ENCODE measurements at places on chromosomes 2 and 18. TPM values are rescaled to one million over a fixed set of nuclear protein-coding genes. Genes with fewer than 3 reads are reported as not detected.
A peak's percentile ranks its signal among the peaks of the same experiment; 100 is the strongest.

Gene MRPL53
- total RNA-seq = 5.2 TPM

Gene NCK2
- total RNA-seq = 25.8 TPM

Gene COQ10B
- total RNA-seq = 64.2 TPM

Gene PRSS56
- not detected for total RNA-seq

Gene ADRA2B
- total RNA-seq = not detected

Gene MC5R
- not detected for total RNA-seq

Gene DAW1
- 1.4 TPM for total RNA-seq

Gene ANKRD30B
- not detected for total RNA-seq

Gene ALPP
- total RNA-seq = not detected

Gene TMBIM1
- total RNA-seq = 78.6 TPM

Gene NEU4
- total RNA-seq = not detected

- no peak overlapping the region for H3K4me3 ChIP-seq
- H3K36me3 ChIP-seq = no peaks in the 10 kb centered on the region
- H3K4me1 ChIP-seq = peaks cover 5% of the 10 kb centered on the region
- H3K27ac ChIP-seq = no peak overlapping the region
- DNase-seq = no peak
- H3K27me3 ChIP-seq = no peaks in the 10 kb centered on the region
These were observed 7.8 kb downstream of the CDK15 start for GRCh38 chr2:201813996-201814760.

- H3K27me3 ChIP-seq = no peaks in the 10 kb centered on the region
- H3K4me1 ChIP-seq = peaks cover 16% of the 10 kb centered on the region
- DNase-seq = peak; percentile 76
- H3K36me3 ChIP-seq = peaks cover 19% of the 10 kb centered on the region
These were observed 1.0 kb upstream of the TUBB6 start for GRCh38 chr18:12306752-12307700.

GRCh38 chr2:47070920-47071824 is 83.9 kb downstream of the STPG4 start:
- H3K4me3 ChIP-seq = no peak overlapping the region
- H3K36me3 ChIP-seq = peaks cover 9% of the 10 kb centered on the region

DNA sequence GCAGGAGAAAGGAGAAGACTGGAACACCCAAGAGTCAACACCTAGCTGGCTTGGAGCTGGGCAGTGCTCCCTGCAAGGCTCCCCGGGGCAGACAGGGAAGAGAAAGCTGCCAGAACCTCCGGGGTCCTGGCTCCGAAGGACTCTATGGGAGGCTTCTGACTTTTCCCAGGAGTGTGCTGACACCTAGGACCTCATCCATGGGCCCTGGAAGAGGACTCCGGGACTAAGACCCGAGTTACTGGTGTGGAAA is 37.8 kb upstream of the ATP6V1B1 start:
- H3K4me3 ChIP-seq = no peak overlapping the region
- H3K36me3 ChIP-seq = no peaks in the 10 kb centered on the region
- peaks cover 72% of the 10 kb centered on the region for H3K27me3 ChIP-seq

- H3K36me3 ChIP-seq = no peaks in the 10 kb centered on the region
- H3K27ac ChIP-seq = no peak overlapping the region
- no peak overlapping the region for H3K4me3 ChIP-seq
- DNase-seq = no peak
- no peaks in the 10 kb centered on the region for H3K27me3 ChIP-seq
- H3K4me1 ChIP-seq = 0 out of 2 replicates have a peak, but pooled peaks cover 1% of the 10 kb centered on the region
These were observed 70.0 kb downstream of the AP1S3 start for GRCh38 chr2:223767341-223767740.

DNA sequence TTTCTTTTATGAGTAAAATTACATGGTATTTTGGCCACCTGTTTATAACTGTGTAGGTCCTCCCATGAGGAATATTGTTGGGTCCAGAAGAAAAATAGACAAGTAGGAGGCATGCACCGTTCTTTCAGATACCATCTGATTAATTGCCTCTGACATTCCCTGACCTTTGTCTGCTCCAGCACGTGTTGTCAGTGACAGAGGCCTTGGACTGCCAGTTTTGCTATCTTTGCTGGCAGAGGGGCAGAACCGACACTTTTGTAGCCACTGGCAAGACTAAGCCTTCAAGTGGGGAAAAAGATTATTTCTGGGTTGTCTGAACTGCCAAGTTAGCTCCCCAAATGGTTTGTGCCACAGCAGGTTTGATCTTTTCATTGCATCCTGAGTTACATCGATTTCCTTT is 276.9 kb downstream of the CAMKMT start:
- DNase-seq = no peak
- H3K27ac ChIP-seq = no peak overlapping the region
- H3K36me3 ChIP-seq = no peaks in the 10 kb centered on the region

DNA sequence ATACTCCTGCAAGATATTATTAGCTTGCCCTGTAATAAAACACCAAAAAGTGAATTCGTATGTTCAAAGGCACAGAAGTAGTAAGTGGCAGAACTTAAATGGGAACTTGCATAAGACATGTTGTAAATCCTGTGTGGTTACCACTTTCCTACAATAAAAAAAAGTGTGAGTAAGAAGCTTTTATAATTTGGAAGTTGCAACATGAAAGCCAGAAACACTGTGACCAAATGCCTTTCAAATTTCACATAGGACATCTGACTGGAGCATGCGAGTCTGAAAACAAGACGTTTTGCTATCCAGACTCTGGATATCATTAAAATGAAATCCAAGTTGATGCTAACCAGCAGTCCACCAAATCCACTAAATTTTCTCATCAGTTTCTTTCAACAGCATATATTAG is 886.2 kb upstream of the NRXN1 start:
- H3K36me3 ChIP-seq = no peaks in the 10 kb centered on the region
- no peaks in the 10 kb centered on the region for H3K27me3 ChIP-seq
- H3K4me1 ChIP-seq = no peaks in the 10 kb centered on the region
- peak; percentile 6 for DNase-seq

GRCh38 chr2:209260281-209260680 is 163.6 kb upstream of the MAP2 start:
- H3K4me1 ChIP-seq = no peaks in the 10 kb centered on the region
- no peaks in the 10 kb centered on the region for H3K36me3 ChIP-seq
- H3K27me3 ChIP-seq = no peaks in the 10 kb centered on the region
- DNase-seq = no peak
- H3K27ac ChIP-seq = no peak overlapping the region
- no peak overlapping the region for H3K4me3 ChIP-seq

GRCh38 chr2:102021779-102022178 is 30.0 kb downstream of the IL1R2 start:
- H3K4me1 ChIP-seq = peaks cover 11% of the 10 kb centered on the region
- H3K27ac ChIP-seq = no peak overlapping the region
- no peak for DNase-seq
- H3K4me3 ChIP-seq = no peak overlapping the region

DNA sequence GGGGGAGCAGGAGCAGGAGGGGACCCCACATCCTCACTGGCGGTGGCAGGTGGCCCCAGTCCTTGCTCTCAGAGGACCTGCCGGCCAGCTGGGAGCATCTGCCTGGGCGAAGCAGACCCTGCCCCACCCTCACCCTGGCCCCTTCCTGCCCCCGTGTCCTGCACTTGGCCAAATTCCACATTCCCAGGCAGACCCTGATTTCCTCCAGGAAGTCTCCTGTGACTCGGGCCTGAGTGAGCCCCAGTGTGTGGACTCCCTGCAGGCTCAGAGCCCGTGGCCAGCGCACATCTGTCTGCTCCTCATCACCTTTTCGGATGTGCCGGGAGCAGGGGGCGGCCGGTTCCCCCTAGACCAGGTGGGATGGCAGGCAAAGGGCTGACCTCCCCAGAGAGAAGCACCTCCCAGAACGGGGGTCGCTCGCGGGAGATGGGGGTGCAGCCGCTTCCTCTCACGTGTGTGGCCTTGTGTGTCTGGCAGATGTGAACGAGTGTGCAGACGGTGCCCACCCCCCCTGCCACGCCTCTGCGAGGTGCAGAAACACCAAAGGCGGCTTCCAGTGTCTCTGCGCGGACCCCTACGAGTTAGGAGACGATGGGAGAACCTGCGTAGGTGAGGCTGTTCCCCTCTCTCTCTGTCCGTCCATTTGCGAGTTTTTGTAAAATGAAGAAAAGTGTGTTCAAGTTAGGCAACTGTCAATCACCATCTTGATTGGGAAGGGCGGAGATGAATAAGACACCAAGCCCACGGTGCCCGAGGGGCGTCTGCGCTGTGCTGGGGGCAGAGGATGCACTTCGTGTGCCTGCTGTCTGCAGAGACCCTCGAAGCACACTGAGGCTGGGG is 90.4 kb downstream of the TPO start:
- no peak overlapping the region for H3K4me3 ChIP-seq
- H3K27ac ChIP-seq = no peak overlapping the region
- DNase-seq = no peak
- no peaks in the 10 kb centered on the region for H3K4me1 ChIP-seq

GRCh38 chr18:61637905-61638595 is 254.8 kb downstream of the RNF152 start:
- no peaks in the 10 kb centered on the region for H3K36me3 ChIP-seq
- H3K27ac ChIP-seq = no peak overlapping the region
- H3K4me1 ChIP-seq = peaks cover 14% of the 10 kb centered on the region
- no peak for DNase-seq
- H3K4me3 ChIP-seq = no peak overlapping the region

DNA sequence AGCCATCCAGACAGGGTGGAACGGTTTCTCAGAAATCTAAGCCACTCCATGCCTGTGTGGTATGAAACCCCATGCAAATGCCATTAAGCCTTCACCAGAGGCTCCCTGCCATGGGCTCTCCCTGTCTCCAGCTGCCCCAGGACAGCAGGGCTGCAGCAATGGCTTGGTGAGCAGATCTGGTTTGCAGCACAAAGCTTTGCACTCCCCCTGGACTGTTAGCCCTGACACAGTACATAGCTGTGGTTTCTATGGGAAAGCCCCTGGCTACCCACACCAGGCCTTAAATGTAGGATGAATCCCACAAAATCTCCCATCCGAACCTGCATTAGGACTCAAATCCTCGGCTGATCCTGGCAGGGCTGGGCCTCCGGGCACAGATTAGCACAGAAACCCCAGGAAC is 291.6 kb downstream of the TNS1 start:
- H3K27me3 ChIP-seq = no peaks in the 10 kb centered on the region
- H3K36me3 ChIP-seq = no peaks in the 10 kb centered on the region
- no peak overlapping the region for H3K4me3 ChIP-seq
- H3K27ac ChIP-seq = peak overlapping the region; percentile 28
- H3K4me1 ChIP-seq = peaks cover 43% of the 10 kb centered on the region

- H3K4me3 ChIP-seq = no peak overlapping the region
- DNase-seq = no peak
- H3K27ac ChIP-seq = no peak overlapping the region
- H3K4me1 ChIP-seq = no peaks in the 10 kb centered on the region
- no peaks in the 10 kb centered on the region for H3K27me3 ChIP-seq
- peaks cover 2% of the 10 kb centered on the region for H3K36me3 ChIP-seq
These were observed 13.6 kb upstream of the IRS1 start for GRCh38 chr2:226813148-226813701.

- H3K36me3 ChIP-seq = no peaks in the 10 kb centered on the region
- no peak for DNase-seq
- no peaks in the 10 kb centered on the region for H3K27me3 ChIP-seq
- H3K4me1 ChIP-seq = no peaks in the 10 kb centered on the region
These were observed 41.9 kb upstream of the ITPRID2 start for GRCh38 chr2:181849601-181850000.

- no peaks in the 10 kb centered on the region for H3K36me3 ChIP-seq
- H3K4me1 ChIP-seq = no peaks in the 10 kb centered on the region
- H3K27me3 ChIP-seq = no peaks in the 10 kb centered on the region
- no peak for DNase-seq
- no peak overlapping the region for H3K4me3 ChIP-seq
These were observed 141.2 kb downstream of the TAF4B start for GRCh38 chr18:26367425-26367824.

- H3K27ac ChIP-seq = no peak overlapping the region
- no peaks in the 10 kb centered on the region for H3K27me3 ChIP-seq
These were observed 31.5 kb upstream of the REG3A start for GRCh38 chr2:79191081-79191480.

- H3K4me3 ChIP-seq = no peak overlapping the region
- no peaks in the 10 kb centered on the region for H3K36me3 ChIP-seq
- DNase-seq = peak; percentile 58
These were observed 8.0 kb downstream of the AGFG1 start for GRCh38 chr2:227479865-227480475.

DNA sequence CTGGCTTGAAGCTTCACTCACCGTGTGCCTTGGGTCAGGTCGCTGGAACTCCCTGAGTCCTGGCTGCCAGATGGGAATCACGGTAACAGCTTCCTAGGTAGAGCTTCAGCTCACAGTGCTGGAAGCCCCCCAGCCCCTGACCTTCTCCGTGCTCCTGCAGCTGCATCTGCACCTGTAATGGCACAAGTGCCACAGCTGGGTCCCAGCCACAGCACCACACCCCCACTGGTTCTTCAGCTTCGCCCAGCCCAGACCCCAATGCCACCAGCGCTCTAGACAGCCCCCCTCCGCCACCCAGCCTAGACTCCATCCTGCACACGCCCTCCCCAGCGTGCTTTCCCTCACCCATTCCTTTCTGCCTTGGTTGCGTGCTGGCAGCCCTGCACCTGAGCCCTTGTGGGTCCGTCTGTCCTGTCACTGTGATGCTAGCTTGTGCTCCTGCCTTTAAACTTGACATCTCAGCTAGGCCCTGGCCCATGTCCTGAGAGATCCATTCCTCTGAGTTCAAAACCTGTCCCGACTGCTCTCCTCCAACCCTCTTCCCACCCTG is 7.6 kb upstream of the ESPNL start:
- no peak overlapping the region for H3K27ac ChIP-seq
- no peaks in the 10 kb centered on the region for H3K27me3 ChIP-seq
- DNase-seq = no peak
- H3K36me3 ChIP-seq = peaks cover 4% of the 10 kb centered on the region
- H3K4me3 ChIP-seq = no peak overlapping the region
- no peaks in the 10 kb centered on the region for H3K4me1 ChIP-seq

GRCh38 chr18:31931886-31932240 is 11.1 kb downstream of the TRAPPC8 start:
- no peak overlapping the region for H3K4me3 ChIP-seq
- peaks cover 2% of the 10 kb centered on the region for H3K4me1 ChIP-seq
- no peak overlapping the region for H3K27ac ChIP-seq
- no peaks in the 10 kb centered on the region for H3K27me3 ChIP-seq
- H3K36me3 ChIP-seq = peaks cover 14% of the 10 kb centered on the region

GRCh38 chr2:126512026-126512425 is 143.9 kb upstream of the GYPC start:
- H3K27ac ChIP-seq = no peak overlapping the region
- DNase-seq = no peak
- H3K4me3 ChIP-seq = no peak overlapping the region

GRCh38 chr2:134452042-134452733 is 198.3 kb downstream of the MGAT5 start:
- peaks cover 50% of the 10 kb centered on the region for H3K36me3 ChIP-seq
- no peak overlapping the region for H3K27ac ChIP-seq
- DNase-seq = no peak
- H3K4me1 ChIP-seq = no peaks in the 10 kb centered on the region

DNA sequence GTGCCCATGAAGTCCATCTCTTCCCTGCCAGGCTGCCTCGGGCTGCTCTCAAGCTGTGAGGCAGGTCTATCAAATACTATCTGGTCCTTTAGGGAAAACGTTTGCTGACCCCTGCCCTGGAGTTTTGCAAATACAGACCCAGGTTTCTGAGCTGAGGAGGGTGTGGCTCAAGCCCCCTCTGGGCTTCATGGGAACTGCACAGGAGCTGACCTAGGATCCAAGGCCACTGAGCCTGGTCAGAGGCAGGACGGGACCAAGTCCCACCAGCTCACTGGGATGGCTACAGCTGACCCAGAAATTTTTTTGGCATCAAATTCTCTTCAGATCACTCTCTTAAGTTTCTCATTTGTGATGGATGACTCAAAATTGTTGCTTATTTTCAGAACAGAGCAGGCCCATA is 14.1 kb downstream of the ZNF516 start:
- H3K27me3 ChIP-seq = no peaks in the 10 kb centered on the region
- H3K4me1 ChIP-seq = peaks cover 16% of the 10 kb centered on the region
- no peak overlapping the region for H3K27ac ChIP-seq
- no peak overlapping the region for H3K4me3 ChIP-seq
- no peak for DNase-seq

Data from IMR-90 (cell line).